ENCODE measurements at places on chromosomes 16 and 17.

DNA sequence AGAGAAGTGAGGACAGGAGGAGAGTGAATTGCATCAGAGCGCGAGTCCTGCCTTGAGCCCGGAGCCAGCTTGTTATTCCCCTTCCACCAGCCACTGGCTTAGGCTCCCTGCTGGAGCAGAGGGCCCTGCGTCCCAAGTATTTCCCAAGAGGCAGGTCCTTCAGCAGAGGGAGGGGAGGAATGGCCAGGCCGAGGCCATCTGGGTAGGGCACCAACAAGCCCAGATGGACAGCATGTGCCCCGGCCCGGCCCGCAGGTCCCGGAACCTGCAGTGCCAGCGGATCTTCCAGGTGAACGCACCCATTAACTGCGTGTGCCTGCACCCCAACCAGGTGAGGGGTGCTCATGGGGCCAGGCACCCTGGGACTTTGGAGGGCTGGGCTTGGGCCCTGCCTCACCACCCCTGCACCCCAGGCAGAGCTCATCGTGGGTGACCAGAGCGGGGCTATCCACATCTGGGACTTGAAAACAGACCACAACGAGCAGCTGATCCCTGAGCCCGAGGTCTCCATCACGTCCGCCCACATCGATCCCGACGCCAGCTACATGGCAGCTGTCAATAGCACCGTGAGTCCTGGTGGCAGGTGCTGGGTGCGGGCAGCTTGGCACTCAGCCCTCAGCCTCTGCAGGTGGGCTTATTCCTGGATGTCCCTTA is 1.7 kb downstream of the MLST8 start:
- no peak for DNase-seq

DNA sequence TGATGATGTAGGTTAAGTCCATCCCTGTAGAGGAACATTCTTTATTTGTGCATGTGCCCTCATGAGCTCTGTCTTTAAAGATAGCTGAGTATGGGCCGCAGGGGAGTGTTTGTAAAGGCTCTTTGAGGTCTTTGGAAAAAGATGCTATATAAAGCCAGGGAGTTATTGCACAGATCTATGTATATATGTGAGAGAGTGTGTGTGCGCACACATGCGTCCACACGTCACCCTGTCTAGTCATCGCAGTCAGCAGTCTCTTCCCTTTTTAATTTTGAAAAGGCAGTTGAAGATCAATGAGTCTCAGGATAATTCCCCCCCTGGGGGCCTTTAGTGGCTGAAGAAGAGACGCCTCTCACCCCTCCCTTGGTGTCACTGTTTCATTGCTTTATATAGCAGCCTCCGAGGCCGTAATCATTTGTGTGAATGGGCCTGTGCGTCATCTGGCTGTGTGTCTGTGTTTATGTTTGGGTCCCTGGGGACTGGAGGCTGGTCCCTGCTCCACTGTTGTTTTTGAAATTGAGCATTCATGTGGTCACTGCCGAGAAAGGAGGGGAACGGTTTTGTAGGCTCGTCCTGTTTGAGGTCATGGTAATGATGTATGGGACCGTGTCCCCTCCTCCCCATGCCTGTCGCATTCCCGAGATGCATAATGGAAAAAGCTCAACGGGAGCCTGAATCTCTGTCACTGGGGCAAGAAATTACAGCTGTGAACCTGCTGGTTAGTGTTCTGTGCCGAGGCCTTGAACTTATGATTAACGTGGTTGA is 143.9 kb downstream of the SNX29 start:
- DNase-seq: no peak

- DNase-seq: no peak
Observed at GRCh38 chr16:46857368-46857945, 26.5 kb upstream of the C16orf87 start.

DNA sequence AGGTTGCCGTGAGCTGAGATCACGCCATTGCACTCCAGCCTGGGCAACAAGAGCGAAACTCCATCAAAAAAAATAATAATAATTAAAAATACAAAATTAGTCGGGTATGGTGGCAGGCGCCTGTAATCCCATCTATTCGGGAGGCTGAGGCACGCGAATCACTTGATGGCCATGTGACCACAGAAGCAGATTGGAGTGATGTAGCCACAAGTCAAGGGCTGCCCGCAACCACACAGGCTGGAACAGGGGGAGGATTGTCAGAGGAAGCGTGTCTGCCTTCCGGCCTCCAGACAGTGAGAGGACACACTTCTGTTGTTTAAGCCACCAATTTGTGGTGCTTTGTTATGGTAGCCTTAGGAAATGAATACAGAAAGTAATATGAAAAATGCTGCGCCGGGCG is 11.8 kb upstream of the NAGS start:
- DNase-seq: no peak

DNA sequence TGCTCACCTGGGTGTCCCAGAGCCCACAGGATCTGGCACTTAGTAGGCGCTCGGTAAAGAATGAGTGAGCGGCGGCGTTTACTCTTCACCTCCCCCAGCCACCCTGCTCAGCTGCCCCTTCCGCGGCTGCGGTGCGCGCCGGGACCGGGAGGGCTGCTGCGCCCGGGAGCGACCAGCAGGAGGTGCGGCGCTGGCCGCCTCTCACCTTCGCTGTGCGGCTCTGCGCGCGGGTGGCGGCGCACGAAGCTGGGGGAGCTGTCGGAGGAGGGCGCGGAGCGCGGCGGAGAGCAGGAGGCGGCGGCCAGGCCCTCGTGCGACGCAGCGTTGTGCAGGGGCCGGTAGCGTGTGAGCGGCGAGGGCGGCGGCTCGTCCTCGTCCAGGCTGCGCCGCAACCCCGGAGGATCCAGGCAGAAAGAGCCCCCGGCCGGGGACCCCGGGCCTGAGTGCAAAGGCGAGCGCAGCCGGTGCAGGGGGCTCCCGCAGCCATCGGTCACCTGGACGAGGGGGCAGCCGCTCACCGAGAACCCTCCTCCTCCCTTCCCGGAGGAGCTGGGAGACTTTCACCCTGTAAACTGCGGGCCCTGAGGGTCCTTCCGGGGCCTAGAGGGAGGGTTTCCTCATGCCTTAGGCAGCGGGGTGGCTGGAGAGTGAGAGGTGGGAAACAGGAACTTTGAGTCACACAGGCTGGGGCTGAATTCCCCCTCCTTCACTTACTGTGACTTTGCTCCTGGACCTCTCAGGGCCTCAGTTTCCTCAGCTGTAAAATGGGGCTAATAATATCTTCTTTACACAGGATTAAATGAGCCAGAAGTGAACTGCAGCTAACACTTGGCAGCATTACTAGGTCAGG is 12.5 kb downstream of the SAMD14 start:
- DNase-seq: peak; percentile 60

DNA sequence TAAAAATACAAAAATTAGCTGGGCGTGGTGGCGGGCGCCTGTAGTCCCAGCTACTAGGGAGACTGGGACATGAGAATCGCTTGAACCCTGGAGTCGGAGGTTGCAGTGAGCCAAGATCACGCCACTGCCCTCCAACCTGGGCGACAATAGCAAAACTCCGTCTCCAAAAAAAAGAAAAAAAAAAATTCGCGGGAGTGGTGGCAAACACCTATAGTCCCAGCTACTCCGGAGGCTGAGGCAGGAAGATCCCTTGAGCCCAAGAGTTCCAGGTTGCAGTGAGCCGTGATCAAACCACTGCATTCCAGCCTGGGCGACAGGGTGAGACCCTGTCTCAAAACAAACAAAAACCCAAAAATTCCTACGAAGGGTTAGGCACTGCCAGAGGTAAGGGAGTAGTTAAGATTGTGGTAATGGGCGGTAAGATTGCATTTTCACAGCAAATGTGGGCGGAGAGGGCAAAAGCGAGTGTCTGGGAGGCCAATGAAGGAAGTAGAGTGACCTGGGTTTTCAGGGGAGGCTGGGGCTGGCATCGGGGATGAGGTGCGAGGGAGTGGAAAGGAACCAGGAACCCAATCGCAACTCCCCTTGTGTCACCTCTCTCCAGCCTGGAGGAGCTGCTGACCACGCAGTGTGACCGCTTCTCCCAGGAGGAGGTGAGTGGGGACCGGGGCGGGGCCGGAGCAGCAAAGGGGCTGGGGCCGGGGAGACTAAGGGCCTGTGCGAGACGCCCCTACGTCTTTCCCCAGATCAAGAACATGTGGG is 2.6 kb downstream of the MYL11 start:
- DNase-seq: no peak

DNA sequence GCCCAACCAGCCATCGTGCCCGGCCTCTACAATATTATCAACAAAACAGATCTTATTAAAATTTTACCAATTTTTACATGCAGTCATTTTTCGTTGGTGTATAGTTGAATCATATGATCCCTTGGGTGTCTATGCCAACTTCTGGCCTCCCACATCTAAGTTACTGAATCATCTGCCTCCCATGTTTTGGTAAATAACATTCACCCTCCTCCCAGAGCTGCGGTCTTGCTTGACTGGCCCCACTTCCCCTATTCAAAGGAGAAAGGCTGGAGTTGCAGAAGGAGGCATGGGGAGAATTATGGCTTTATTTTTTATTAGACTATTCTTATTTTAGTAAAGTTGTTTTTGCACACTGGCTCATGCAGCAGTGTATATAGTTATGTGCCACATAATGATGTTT is 18.5 kb upstream of the CCL23 start:
- no peak for DNase-seq

GRCh38 chr16:8589057-8589899 is 1.0 kb downstream of the TMEM114 start:
- no peak for DNase-seq

DNA sequence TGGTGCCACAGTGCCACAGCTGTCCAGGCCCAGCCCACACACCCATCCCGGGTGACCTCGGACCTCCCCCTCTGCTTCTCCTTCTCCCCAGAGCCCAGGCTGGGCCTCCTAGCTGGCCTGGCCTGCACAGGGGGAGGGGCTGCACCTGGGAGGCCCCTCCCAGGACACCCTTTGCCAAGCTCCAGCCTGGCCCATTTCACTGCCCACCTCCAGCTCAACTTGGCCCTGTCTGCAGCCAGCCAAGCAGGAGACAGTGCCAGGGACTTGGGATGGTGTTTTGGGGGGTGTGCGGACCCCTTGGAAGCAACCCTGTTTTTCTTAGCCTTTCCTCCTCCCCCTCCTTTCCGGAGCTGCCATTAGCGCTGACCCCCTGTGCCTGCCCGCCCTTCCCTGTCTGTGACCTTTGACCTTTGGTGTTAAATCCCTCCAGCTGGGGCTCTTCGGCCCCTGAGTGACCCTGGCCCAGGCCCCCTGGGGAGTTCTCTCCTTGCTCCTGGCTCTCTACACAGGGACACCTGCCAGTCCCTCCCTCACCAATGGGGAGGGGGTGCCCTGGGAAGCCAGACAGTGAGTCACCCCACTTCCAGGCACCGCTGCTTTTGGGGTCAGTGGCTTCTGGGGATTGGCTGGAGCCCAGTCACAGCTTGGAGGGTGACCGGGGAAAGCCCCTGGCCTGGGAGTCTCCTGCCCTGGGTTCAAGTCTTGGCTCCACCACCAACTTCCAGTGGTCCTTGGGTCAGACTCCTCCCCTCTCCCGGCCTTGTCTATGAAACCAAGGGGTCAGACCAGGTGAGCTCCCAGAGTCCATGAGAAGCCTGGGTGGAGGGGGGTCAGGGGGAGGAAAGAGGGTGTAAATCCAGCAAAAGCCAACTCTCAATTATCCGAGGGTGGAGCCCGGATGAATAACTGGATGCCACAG is 1.9 kb downstream of the GLIS2 start:
- no peak for DNase-seq

GRCh38 chr16:534135-534534 is 6.6 kb downstream of the CAPN15 start:
- no peak for DNase-seq

DNA sequence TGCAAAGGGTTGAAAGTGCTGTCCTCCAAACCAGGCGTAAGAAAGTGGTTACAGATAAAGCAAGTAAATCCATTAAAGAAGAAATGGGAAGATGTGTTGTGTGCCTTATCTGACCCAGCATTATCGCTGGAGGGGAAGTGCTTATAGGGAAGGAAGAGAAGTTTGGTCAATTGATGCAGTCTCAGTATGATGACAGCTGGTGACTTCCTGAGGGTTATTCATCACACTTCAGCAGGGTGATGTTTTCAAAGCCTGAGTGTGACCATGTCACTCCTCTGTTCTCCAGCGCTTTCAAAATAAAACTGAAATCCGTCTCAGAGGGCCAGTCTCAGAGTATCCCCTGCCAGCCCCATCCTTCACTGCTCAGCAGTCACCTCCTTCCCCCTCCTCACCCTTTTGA is 505.4 kb upstream of the RBFOX1 start:
- no peak for DNase-seq

GRCh38 chr17:7107012-7107754 is 7.4 kb downstream of the ASGR2 start:
- no peak for DNase-seq

- no peak for DNase-seq
Observed at GRCh38 chr16:80718480-80719220, 85.7 kb downstream of the CDYL2 start.

DNA sequence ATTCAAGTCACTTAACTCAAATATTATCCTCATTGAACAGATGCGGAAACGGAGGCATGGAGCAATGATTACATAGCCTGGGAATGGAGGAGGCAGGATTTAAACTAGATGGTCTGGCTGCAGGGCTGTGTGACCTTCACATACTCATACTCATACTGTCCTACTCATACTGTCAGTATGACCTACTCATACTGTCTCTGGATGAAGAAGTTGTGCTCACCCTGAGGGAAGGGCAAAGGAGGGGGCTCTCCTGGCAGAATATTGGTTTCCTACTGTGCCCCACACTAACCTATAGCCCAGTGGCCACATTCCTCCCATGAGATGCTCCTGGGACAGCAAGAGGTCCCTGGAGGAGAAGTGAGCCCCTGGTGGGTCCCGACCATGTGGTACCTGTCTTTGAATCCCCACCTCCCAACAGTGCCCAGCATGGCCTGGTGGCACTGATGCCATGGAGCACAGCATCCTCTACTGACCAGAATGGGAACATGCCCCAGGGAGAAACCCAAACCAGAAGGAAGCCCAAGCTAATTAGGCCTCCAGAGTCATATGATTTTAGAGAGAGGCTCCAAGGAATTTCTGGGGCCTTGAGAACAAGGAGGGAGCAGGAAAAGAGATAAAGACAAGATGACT is 197.3 kb upstream of the SDK2 start:
- DNase-seq: no peak

GRCh38 chr16:3756113-3756512 is 38.8 kb upstream of the TRAP1 start:
- no peak for DNase-seq

DNA sequence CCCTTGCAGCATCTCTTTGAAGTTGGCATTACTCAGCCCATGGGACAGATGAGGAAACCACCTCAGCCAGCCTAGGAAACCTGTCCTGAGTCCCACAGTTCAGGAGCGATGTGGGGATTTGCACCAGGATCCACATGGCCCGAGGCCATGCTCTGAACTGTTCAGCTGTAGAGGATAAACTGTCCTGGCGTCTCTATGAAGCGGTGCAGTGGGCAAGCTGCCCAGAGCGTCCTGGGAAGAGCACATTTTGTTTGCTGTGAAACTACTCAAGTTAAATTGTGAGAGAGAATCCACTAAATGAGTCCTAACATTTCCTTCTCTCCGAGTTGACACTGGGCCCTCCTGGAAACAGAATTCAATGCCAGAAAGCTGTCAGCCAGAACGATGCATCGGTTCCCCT is 276.6 kb upstream of the TNRC6C start:
- no peak for DNase-seq

Measured in activated CD4-positive, alpha-beta T cell treated with anti-CD3 and anti-CD28 coated beads for 1 hour (primary cell).